ENCODE measurements at places on chromosomes 5 and 9. TPM values are rescaled to one million over a fixed set of nuclear protein-coding genes. Genes with fewer than 3 reads are reported as not detected.
A peak's percentile ranks its signal among the peaks of the same experiment; 100 is the strongest.

DNA sequence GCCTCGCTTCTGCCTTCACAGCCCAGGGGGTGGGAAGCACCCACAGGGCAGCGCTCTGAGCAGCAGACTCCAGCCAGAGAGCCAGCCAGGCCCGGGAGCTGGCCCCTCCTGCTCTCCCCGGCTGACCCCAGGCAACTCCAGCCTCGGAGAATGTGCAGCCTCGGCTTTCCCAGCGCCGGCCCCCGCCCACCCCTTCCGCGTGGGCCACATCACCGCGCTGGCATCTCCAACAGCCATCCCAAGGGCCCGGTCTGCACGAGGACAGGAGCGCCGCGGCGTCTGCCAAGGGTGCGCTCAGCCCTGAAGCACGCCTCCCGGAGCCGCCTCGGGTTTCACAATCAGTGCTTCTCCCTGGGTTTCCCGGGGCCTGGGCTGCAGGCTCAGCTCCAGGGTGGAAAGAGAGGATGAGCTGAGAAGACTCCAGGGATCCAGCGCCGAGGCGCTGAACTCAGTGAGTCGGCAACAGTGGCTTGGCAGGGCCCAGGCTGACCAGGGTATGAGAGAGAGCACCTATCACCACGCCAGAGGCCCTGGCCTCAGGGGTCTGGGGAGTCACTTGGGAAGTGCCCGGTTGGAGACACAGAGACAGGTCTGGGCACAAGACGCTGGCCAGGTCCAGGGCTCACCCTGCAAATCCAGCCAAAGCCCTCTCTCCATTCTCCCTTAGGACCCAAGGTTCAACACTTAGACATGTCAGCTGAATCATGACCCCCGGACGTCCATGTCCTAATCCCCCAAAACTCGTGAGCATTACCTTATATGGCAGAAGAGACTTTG, 79.6 kb downstream of the ADAMTS2 start:
- no peaks in the 10 kb centered on the region for H3K36me3 ChIP-seq
- peak overlapping the region; percentile 43 for H3K4me3 ChIP-seq
- H3K4me1 ChIP-seq = peaks cover 30% of the 10 kb centered on the region
- no peaks in the 10 kb centered on the region for H3K27me3 ChIP-seq
- peak overlapping the region; percentile 91 for H3K27ac ChIP-seq
- peak; percentile 49 for DNase-seq

GRCh38 chr5:63686938-63687337, 275.3 kb downstream of the HTR1A start:
- no peak overlapping the region for H3K4me3 ChIP-seq
- no peak overlapping the region for H3K27ac ChIP-seq
- no peak for DNase-seq
- peaks cover 21% of the 10 kb centered on the region for H3K4me1 ChIP-seq
- no peaks in the 10 kb centered on the region for H3K27me3 ChIP-seq

DNA sequence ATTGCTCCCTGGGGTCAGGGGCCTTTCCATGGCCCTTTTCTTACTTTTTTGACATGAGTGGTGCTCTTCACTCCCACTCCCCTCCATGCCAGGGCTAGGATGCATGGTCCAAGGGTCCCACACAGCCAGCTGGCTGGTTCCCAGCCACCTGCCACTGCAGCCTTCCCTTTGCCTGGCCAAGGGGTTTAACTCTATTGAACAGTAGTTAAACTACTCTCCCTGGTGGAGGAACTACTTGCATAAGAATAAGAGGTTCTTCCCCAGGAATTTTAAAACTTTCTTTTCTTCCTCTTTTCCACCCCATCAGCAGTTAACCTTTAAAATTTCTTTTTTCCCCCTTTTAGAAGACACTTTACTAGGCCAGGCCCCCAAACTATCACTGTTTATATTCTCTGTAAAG, 1532.8 kb upstream of the ACO1 start:
- no peak overlapping the region for H3K4me3 ChIP-seq
- H3K36me3 ChIP-seq = no peaks in the 10 kb centered on the region

DNA sequence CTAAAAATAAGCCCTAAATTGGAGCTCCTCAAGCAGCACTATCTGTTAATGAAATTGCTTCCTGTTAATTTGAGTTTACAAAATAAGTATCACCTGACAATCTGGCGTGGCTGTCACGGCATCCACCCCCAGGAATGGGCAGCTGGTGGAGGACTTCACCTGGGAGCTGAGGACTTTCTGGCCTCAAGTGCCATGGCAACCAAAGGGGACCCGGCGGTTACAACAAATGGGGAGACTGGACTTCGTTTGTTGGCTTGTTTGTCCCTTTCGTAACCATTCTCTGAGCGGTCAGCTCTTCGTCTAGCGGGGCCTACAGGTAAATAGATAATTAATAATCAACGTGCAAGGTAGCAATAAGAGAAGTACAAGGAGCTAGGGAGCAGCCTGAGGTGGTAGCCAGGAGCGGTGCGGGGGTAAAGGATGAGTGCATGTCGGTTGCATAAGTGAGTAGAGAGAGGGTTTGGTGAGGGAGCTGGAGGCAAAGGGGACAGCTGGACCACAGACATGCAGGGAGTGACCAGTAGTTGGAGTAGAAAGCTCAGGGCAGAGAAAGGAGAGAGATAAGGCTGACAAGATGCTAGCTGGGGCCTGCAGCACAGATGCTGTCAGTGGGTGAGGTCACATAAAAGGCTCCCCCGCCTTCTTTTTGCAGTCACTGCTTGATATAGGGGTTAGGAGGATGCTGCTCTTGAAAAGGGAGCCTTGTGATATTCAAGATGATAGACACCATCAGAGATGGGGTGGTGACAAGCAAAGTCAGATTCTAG, 62.5 kb downstream of the HSPA4 start:
- H3K36me3 ChIP-seq = no peaks in the 10 kb centered on the region
- no peak overlapping the region for H3K27ac ChIP-seq
- no peak for DNase-seq
- peaks cover 4% of the 10 kb centered on the region for H3K4me1 ChIP-seq
- H3K27me3 ChIP-seq = peaks cover 4% of the 10 kb centered on the region

- DNase-seq = no peak
- no peaks in the 10 kb centered on the region for H3K27me3 ChIP-seq
- no peak overlapping the region for H3K4me3 ChIP-seq
- peaks cover 4% of the 10 kb centered on the region for H3K36me3 ChIP-seq
- peak overlapping the region; percentile 21 for H3K27ac ChIP-seq
Observed at GRCh38 chr5:17400724-17401469, 97.1 kb upstream of the TAF11L2 start.

Gene KIF4B
- total RNA-seq = not detected

All from mesothelial cell of epicardium (in vitro differentiated cells).